ENCODE measurements at places on chromosomes 2 and 18.
A peak's percentile ranks its signal among the peaks of the same experiment; 100 is the strongest.

- no peak for DNase-seq
These were observed 1.5 kb upstream of the KLHL30 start for GRCh38 chr2:238136820-238137537.

DNA sequence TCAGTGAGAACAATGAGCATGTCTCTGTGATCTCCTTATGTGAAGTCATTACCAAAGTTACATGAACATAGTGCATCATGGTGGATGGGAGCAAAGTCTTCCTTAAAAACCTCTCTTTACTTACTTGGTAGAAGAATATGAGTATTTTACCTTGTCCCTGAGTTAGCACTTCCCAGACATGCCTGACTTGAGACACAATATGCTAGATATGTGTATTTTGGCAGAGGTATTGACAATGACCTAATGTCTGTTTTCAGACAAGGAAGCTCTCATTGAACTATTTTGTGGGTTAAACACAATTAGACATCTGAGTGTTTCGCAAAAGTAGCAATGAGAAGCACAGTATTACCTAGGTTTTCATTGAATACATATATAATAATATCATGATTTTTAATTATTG lies 99.1 kb upstream of the MC4R start:
- DNase-seq = no peak

DNA sequence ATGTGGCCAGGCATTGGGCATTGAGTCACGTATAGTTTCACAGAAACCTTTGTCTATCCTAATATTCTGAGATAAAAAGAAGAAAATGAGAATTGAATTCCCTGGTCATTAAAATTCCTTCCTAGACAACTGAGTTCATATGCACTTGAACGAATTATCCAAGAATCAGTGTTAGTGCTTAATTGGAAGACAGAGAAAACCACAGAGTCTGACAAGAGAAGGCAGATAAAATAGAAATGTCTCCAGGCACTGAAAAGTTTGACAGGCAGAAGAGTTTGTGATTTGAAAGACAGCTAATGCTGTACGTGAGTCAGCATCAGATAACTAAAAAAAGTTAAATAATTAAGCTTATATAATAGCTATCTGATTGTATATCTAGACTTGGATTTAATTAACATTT lies 47.7 kb upstream of the TRIB2 start:
- no peak for DNase-seq

DNA sequence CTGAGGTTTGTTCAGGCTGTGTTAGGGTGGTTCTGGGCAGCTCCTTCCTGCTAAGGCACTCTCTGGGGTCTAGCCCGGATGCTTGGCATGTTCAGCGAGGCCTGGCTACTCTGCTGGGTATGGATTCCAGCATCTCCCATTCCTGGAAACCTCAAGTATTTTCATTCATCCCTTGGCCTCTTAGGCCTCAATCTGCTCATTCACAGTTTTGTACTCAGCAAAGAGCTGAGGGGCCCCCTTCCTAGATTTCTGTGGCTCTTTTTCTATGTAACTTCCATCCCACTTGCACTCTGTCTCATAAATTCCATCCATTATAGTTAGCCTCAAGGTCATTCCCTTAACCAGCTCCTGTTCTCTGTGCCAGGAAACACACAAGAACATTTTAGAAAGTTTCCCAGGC lies 798.8 kb upstream of the HS6ST1 start:
- DNase-seq = no peak

DNA sequence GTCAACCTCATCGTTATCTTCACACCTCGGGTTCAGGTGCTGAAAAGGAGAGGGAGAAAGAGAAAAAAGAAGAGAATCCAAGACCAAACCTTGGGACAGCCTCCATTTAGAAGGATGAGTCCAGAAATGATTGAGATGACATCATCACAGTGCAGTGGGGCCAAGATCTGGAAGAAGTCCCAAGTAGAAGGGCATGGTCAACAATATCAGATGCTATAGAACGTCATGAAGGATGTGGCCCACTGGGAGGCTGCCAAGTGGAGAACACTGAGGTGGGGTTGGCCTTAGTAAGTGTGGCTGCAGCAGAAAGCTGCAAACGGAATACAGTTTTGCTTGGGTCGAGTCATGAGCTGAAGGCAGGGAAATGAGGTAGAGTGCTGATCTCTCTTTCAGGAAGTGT lies 91.1 kb upstream of the FZD7 start:
- no peak for DNase-seq

DNA sequence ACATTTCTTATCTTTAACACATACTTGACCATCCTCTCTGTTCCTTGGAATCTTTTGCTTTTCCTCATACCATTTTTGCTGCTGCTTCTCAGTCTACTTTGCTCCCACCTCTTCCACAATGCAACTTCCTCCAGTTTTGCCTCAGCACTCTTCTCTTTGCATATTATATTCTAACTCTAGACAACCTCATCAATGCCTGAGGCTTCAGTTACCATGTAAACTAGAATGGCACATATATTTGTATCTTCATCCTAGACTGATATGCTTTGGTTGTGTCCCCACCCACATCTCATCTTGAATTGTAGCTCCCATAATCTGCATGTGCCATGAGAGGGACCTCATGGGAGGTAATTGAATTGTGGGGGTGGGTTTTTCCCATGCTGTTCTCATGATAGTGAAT lies 55.9 kb upstream of the STAM2 start:
- DNase-seq = no peak

DNA sequence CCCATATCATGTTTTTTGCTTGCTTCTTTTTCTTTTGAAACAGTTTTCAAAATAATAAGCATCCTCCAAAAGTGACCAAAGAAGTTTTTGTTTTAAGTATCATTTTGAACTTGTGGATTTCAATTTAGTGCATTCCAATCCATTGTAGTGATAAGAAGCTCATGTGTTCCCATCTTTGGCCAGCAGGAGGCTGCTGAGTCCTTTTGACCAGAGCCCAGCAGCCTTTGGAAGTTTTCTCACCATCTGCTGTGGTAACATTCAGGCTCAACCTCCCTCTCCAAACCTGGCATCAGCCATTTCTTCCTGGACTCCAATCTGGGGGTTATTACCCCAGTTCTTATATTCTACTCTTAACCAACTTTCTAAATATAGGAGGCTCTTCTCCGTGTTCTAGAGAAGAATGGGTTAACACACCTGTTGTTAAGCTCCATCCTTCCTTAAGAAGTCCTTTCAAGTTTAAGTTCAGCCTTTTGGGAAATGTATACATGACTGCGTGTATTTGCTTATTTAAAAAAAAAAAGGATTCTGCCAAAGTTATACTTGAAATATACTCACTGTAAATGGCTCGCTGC lies 39.0 kb upstream of the MAL start:
- peak; percentile 25 for DNase-seq

- DNase-seq = peak; percentile 45
These were observed 41.4 kb upstream of the ACTR2 start for GRCh38 chr2:65186093-65186868.

- DNase-seq = no peak
These were observed 21.9 kb downstream of the COPS9 start for GRCh38 chr2:240114233-240114632.

GRCh38 chr18:23573626-23574431 lies 12.5 kb downstream of the NPC1 start:
- DNase-seq = peak; percentile 27

DNA sequence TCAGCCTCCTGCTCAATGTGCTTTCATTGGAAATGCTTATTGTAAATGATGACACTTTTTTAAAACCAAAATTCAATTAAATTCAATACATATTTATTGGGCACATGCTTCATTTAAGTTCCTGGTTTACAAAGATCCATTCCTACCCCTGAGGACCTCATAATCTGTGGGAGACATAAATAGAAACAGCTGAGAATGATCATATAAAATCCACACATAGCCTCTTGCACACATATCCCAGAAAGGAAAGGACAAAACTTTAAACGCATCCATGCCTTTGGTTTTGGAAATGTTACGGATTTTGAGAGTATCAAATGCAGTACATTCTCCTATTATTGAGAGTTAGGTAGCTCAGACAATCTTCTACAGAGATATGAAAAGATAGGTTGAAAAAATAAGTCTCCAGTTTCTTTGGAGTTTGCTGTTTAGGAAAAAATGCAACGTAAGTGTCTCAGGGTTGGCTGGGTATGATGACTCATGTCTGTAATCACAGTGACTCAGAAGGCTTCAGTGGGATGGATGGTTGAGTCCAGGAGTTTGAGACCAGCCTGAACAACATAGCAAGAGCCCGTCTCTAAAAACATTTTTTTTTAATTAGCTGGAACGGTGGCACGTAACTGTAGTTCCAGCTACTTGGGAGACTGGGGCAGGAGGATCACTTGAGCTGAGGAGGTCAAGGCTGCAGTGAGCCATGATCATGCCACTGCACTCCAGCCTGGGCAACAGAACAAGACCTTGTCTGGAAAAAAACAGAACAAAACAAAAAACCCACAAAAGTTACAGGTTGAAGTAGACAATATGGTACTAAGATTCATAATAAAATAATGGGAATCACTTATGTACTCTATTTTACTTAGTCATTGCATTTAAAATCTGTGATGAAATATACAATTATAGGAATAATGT lies 3.9 kb upstream of the PRELID3A start:
- no peak for DNase-seq

GRCh38 chr2:234072454-234072853 lies 22.0 kb downstream of the SPP2 start:
- DNase-seq = no peak

- DNase-seq = no peak
These were observed 23.6 kb downstream of the ZBTB7C start for GRCh38 chr18:48385596-48385995.

DNA sequence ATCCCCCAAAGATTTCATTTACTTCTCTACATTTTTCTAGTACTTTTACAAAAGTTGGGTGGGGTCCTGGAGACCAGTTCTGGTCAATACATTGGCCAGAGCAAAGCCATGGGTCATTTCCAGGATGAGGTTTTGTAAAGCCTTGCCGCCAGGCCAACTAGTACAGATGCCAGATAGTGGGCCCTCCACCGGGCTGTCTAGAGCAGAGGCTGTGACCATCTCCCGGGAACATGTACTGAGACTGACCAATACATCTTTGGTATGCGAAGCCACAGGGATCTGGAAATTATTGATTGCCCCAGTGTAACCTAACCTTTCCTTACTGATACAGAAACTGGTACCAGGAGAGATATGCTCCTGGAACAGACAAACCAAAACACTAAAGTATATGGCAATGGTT lies 599.2 kb downstream of the ADCYAP1 start:
- no peak for DNase-seq

DNA sequence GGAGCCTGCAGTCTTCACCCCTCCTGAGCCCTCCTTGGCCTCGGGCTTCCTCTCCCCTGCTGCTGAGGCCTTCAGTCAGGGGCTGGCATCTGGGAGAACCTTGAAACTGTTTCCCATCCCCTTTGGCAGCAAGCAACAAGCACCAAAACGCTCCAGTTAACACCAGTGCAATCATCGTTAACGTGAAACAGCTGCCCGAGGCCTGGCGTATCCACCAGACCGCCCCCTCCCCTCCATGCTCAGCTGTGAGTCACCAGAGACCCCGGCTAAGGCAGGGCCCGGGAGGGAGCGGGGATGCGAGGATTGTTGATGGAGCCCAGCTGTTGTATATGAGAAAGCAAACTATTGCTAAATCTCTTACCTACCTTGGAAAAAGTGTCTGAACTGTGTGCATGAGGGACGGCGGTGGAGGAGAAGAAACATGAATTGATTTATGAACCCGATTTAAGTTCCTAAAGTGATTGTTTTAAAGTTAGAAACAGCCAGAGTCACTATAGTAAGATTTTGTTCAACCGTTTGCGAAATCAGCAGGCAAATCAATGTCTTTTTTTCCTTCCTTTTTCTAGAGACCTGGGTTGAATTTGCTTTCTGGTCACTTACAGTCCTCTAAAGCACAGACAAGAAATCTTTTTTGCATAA lies 5.2 kb downstream of the ZFP36L2 start:
- DNase-seq = peak; percentile 86

- DNase-seq = no peak
These were observed 28.5 kb upstream of the CEP68 start for GRCh38 chr2:65027616-65028244.

- DNase-seq = no peak
These were observed 126.8 kb downstream of the SEPTIN10 start for GRCh38 chr2:109486711-109487535.

DNA sequence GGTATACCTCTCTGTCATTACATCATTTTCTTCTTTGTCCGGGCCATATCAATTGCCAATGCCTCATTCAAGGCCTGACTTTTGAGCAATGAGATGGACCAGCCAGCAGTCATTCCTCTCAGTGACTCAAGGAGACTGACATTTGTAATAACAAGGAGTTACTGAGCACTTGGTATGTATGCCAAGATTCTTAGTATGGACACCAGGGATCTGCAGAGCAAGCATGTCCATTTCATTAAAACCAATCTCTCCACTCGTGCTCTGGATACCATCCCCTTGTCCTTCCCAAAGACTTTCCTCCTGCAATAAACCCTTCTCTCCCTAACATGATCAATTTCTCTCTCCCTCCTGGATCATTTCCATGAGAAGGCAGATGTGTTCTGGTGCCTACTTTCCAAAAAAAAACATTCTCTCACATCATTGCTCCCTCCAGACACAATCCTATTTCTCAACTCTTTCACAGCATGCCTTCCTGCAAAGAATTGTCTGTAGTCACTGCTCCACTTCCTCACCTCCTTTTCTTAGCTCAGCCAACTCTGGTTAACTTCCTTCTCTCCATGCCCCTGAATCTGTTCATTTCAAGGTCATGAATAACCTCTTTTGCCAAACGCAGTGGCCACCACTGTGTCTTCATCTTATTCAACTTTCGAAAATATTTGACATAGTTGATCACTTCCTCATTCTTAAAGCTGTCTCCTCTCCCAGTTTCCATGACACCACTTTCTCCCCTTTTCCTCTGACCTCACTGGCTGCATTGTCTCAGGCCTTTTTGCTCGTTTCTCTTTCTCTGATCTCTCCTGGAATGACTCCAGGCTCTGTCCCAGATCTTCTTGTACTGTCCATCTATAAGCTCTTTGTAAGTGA lies 102.8 kb upstream of the CYP1B1 start:
- no peak for DNase-seq

DNA sequence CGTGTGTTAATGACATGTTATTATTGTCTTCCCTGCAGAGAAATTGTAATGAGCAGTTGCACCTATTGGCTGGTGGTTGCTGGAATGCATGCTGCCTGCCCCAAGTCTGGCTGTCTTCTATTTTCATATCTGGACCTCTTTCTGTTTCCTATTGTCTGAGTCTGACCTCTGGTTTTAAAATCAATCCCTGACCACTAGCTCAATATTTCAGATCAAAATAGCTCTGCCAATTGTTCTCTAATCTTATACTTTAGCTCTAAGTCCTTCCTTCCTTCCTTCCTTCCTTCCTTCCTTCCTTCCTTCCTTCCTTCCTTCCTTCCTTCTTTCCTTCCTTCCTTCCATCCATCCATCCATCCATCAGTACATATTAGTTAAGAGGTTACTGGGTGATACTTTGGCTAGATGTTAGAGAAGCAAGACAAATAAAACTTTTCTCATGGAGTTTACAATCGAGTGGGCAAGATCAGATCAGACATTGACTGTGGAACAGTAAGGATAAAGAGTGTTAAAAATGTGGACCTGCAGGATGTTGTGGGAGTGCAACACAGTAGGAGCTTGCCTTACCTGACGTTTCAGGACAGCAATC lies 417.1 kb downstream of the SOCS6 start:
- DNase-seq = no peak

- no peak for DNase-seq
These were observed 47.5 kb upstream of the ACSL3 start for GRCh38 chr2:222813177-222813843.

All from large intestine (tissue), 12 donors.